Fibroblast of lung (primary cell): ENCODE measurements at places on chromosomes 12 and 14. TPM values are rescaled to one million over a fixed set of nuclear protein-coding genes. Genes with fewer than 3 reads are reported as not detected.

Gene TEDC1
- total RNA-seq = 1.0 and 2.5 TPM in 2 replicates

Gene RIMKLB
- total RNA-seq = 13.0 and 13.4 TPM in 2 replicates

Gene ACRBP
- under 0.01 and 0.33 TPM in 2 replicates for total RNA-seq

Gene FAM90A1
- total RNA-seq = 0.26 and 0.33 TPM in 2 replicates

Gene PTGES3
- 53.7 and 60.3 TPM in 2 replicates for total RNA-seq

Gene RERG
- 0.26 and 0.33 TPM in 2 replicates for total RNA-seq
